ENCODE measurements at places on chromosomes 2 and 18.
A peak's percentile ranks its signal among the peaks of the same experiment; 100 is the strongest.

DNA sequence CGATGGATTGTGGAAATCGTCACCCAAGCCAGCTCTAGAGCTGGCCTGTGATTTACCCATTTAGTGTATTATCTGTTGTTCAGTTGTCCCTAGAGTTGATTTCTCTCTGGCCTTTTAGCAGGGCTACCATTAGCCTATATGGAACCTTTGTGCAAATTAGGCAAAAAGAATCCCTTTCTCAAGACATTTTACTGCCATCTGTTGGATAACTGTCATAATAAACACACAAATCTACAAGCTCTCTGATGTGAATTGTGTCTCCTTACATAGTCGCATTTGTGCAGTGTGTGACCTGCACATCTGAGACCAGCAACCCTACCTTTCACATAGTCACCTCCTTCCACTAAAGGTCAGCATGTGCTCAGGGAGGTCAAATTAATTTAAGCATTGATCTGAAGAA lies 34.0 kb downstream of the LOXHD1 start:
- DNase-seq = no peak

- no peak for DNase-seq
Measured at GRCh38 chr18:79377187-79377891, 18.4 kb upstream of the NFATC1 start.

- DNase-seq = no peak
Measured at GRCh38 chr2:37549598-37549997, 121.8 kb downstream of the CDC42EP3 start.

DNA sequence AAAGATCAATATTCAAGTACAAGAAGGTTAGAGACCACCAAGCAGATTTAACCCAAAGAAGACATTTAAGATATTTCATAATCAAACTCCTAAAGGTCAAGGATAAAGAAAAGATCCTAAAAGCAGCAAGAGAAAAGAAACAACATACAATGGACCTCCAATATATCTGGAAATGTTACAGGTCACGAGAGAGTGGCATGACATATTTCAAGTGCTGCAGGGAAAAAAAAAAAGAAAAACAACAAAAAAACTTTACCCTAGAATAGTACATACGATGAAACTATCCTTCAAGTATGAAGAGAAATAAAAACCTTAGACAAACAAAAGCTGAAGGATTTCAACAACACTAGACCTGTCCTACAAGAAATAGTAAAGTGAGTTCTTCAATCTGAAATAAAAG lies 91.5 kb upstream of the CD226 start:
- DNase-seq = no peak

GRCh38 chr2:201414099-201415023 lies 36.9 kb downstream of the TRAK2 start:
- no peak for DNase-seq

DNA sequence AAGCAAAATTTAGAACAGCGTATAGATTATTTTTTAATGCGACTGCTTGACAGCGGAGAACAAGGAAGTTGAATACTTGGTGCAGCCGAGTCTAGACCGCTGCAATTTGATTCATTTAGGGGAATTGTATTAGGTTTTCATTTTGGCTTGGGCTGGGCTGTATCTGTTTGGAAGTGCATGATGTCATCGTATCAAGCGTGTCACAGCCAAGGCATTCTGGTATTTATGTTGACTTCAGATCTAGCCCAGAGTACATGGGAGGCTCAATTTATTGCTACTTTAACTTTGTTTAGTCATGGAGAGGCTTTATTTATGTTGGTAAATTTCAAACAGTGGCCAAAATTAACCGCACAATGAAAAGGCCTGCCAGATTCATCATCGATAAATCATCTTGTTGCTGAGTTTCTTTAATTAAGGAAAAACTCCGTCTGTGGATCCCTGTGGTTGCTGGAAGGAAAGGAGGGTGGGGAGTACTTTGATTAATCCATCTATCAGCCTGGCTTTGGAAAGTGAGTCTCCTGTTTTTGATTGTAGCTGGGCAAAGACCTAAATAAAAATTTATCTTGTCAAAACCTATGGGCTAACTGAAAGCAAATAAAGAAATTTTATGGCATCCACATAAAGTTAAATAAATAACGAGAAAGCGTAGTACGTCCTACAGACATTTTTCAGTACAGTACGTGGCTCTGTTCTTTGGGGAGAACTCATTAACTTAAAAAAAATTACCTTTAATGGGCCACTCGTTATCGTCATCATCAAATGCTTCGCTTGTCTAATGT lies 230.4 kb upstream of the SPRED2 start:
- DNase-seq = no peak

DNA sequence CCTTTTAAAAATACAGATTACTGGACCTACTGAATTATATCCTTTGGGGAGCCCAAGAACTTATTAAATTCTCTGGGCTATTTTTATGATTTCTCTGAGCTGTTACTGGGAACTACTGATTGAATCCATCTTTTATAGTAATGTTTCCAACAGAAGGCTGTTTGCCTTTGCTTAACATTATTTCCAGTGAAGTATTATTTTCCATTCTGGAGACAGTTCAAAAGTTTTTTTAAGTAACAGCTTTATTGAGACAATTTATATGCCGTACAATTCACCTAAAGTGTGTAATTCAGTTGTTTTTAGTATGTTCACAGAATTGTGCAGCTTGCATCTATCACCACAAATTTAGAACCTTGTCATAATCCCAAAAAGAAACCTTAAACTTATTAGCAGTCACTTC lies 100.6 kb downstream of the BABAM2 start:
- DNase-seq = no peak

GRCh38 chr2:47984041-47984440 lies 77.7 kb upstream of the FBXO11 start:
- no peak for DNase-seq

GRCh38 chr18:36697905-36698304 lies 130.9 kb downstream of the TPGS2 start:
- no peak for DNase-seq

DNA sequence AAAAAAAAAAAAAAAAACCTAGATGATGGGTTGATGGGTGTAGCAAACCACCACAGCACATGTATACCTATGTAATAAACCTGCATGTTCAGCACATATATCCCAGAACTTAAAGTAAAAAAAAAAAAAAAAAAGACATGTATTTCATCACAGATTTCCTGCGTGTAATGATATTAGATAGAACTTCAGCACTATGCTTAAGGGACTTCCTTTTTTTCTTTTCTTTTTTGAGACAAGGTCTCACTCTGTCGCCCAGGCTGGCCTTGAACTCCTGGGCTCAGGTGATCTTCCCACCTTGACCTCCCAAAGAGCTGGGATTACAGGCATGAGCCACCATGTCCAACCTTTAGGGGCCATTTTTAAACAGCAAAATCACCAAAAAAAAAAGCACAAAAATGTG lies 42.0 kb downstream of the NEURL3 start:
- no peak for DNase-seq

- DNase-seq = peak; percentile 87
Measured at GRCh38 chr2:71618327-71619113, 165.2 kb downstream of the DYSF start.

GRCh38 chr2:28809927-28810326 lies 707 bp upstream of the SPDYA start:
- DNase-seq = no peak

DNA sequence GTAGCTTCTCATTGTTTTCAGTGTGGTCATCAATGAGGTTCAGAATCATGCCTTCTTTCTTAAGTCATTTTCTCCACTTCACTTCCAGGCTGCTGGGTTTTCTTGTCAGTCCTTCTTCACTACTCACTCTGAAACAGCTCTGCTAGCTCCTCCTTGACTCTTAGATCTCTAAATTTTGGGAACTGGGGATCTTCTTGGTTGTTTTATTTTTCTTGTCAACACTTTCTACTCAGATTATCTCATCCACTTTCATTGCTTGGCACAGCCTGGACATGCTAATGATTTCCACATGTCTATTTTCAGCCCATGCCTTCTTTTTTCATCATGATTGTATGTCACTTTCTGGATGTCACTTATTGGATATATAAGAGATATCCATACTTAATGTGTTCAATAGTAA lies 517.8 kb upstream of the DSEL start:
- DNase-seq = no peak

- DNase-seq = no peak
Measured at GRCh38 chr2:85019121-85019520, 48.2 kb downstream of the KCMF1 start.
